LHCN-M2 (cell line): ENCODE measurements at places on chromosomes 5 and 9. TPM values are rescaled to one million over a fixed set of nuclear protein-coding genes. Genes with fewer than 3 reads are reported as not detected.

GPX8 gene
- total RNA-seq, result 129 and 135 TPM in 2 replicates

DNA sequence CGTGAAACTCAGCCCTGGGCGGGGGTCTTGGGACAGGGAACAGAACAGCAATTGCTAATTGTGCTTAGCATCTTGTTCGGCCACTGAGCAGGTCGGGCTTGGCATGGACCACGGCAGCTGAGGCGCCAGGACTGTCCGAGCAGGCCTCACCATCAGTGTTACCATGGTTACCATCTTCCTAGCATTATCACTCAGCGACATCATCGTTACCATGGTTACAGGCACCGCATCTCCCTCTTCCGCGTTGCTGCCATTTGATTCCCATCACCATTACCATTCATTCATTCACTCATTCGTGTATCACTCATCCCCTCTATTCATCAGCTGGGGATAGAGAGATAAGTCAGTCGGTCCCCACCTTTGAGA, 81.0 kb upstream of the ZBTB43 start:
- DNase-seq, result peak; percentile 15

DNA sequence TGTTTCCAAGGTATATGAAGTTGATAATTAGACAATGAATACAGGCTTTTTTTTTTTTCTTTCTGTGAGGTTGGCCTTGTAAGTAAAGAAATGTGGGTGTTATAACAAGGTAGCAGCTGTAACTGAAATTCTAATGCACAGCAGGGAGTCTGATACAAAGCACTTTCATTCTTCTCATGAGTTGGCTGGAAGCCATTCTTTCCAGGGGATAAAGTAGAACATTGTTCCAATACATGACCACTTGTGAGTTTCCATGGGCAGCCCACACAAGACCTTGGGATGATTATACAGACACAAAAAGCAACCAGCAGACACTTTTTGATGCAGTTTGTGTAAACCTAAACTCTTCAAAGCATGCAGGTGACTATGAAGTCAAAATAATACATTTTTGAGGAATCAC, 1785.9 kb upstream of the WWC1 start:
- DNase-seq, result no peak

DNA sequence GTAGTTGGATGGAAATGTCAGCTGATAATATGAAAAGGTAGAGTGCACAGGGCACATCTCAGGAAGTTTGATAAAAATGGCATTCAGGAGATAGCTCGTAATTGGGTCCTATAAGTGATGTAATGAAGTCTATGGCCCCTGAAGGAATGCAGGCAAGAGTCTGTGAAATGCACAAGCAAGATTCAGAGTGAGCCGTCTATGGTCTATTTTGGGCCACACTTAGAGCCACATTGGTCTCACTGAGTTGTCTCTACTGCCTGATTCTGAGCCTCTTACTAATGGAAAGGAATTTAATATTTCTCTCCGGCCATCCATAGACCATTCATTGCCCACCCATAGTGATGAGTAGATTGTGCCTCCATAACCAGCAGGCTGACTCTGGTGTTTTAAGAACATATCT, 111.3 kb upstream of the KCNN2 start:
- no peak for DNase-seq

- peak; percentile 8 for DNase-seq
Observed at GRCh38 chr9:36842560-36843530, 191.2 kb downstream of the PAX5 start.

- peak; percentile 89 for DNase-seq
Observed at GRCh38 chr9:105309531-105309931, 65.1 kb downstream of the SLC44A1 start.
